ENCODE measurements at places on chromosomes 12 and 14. TPM values are rescaled to one million over a fixed set of nuclear protein-coding genes. Genes with fewer than 3 reads are reported as not detected.

Gene CBLN3
- total RNA-seq = 0.36 TPM

Gene NFATC4
- total RNA-seq = 16.8 TPM

Gene CLEC1B
- total RNA-seq = under 0.01 TPM

Gene WNT1
- total RNA-seq = not detected

Gene PRH2
- total RNA-seq = not detected

Gene TMEM119
- 0.46 TPM for total RNA-seq

Gene AICDA
- not detected for total RNA-seq

Gene INSM2
- total RNA-seq = not detected

Gene OR4L1
- not detected for total RNA-seq
